ENCODE measurements at places on chromosomes 11 and 22.

GRCh38 chr11:46343520-46343919 lies 3.7 kb upstream of the DGKZ start:
- DNase-seq: no peak

- DNase-seq: no peak
Observed at GRCh38 chr11:9264316-9265210, 587 bp downstream of the DENND5A start.

DNA sequence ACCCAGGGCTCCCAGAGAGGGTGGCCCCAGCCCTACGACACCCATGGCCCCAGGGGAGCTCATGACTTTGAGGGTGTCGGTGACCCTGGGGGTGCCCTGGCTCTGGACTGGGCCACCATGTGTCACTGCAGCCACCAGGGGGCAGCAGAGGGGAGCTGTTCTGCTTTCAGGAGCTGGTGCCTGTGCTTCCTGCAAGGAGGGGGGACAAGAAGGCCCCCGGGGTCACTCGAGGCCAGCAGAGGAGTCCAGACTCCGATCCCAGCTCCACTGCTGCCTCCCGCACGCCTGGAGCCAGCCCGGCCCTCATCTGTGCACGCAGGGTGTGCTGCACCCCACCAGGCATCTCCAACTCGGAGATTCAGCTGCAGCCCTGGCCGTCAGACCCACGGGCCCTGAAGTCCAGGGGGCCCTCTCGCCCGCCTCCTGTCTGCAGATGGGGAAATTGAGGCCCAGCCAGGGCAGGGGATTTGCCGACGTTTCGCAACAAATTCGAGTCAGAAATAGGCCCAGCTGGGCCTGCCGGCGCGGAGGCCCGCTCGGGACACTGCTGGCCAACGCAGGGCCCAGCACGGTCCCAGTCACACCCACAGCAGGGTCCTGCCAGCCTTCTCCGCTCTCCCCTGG lies 29.5 kb upstream of the WNT7B start:
- DNase-seq: peak; percentile 87

DNA sequence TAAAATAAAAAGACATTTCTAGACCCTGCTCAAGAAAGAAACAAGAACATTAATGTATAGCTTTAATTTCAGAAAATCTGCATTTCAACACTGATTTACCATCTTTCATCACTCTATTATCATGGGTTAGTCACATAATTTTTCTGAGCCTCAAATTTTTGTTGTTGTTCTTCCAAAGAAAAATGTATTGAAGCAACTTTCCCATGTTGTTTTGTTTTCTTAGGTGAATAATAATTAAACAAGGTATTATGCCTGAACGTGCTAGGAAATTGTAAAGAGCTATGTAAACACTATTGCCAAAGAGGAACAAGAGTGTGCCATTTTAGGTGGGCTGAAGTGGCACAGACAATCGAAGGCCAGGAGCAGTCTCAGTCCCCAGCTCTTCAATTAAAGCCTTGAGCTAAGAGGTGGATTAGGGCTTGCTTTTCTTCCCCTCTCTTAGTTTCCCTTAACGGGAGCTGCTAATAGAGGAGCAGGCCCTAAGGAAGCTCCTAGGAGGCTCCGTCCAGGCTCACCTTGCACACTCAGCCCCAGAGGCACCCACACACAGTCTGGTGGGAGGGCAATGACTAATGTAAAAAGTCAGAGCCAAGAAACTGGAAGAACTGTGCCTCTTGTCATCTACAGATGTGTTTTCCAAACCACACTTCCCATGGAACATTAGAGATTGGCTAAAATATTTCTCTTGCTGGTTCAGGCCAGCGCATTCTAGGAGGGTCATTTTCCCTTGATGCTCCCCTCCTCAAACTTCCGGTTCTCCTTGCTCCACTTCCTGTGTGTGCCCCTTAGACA lies 8.8 kb upstream of the UBASH3B start:
- no peak for DNase-seq

DNA sequence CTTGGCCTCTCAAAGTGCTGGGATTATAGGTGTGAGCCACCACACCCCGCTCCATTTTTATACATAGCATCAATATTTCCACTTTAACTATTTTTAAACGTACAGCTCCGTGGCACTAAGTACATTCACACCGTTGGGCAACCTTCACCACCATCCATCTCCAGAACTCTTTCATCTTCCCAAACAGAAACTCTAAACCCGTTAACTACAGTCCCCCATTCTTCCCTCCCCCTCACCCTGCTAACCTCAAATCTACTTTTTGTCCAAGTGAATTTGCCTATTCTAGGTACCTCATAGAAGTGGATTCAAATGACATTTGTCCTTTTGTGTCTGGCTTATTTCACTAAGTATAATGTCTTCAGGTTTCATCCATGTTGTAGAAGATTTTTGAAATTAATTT lies 3.4 kb downstream of the IGLL1 start:
- no peak for DNase-seq

DNA sequence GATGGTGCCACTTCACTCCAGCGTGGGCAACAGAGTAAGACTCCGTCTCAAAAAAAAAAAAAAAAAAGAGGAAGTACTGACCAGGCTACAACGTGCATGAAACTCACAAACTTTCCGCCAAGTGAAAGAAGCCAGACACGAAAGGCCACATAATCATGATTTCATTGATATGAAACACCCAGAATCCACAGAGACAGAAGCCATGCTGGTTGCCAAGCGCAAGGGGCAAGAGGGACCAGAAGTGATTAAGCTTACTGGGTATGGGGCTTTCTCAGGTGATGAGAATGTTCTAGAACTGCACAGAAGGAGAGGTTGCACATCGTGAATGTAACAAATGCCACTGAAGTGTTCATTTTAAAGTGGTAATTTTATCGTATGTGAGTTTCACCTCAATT lies 60.9 kb downstream of the CELSR1 start:
- DNase-seq: no peak

DNA sequence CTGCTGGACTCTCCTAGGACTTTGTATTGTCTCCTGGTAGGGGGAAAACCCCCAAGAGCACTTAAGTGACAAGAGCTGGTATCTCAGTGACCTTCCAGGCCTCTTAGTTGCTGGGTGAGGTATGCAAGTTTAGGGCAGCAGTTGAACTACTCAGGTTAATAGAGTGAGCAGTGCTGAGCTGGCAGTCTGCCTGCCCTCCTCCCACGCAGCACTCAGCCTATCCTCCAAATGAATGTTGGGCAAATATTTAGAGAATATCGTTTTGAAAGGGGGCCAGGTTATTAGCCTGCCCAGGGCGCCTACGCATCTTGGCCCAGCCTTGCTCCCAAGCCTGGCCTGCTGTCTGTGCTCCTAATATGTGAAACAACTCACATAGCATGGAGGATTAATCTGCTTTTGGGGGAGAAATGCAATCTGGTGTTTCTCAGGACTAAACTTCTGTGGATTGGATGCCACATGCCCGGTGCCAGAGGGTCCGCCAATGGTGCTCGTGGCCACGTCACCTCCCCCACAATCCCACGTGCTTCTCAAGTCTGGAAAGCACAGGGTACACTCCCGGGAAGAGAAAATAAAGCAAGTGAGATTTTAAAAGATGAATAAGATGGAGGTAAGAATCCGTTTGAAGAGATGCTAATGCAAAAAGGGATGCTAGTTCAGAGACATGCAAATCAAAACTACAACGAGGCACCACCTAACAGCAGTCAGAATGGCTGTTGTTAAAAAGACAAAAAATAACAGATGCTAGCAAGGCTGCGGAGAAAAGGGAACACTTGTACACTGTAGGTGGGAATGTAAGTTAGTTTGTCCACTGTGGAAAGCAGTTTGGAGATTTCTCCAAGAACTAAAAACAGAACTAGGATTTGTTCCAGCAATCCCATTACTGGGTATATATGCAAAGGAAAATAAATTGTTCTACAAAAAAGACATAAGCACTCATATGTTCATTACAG lies 67.7 kb downstream of the SPON1 start:
- no peak for DNase-seq

DNA sequence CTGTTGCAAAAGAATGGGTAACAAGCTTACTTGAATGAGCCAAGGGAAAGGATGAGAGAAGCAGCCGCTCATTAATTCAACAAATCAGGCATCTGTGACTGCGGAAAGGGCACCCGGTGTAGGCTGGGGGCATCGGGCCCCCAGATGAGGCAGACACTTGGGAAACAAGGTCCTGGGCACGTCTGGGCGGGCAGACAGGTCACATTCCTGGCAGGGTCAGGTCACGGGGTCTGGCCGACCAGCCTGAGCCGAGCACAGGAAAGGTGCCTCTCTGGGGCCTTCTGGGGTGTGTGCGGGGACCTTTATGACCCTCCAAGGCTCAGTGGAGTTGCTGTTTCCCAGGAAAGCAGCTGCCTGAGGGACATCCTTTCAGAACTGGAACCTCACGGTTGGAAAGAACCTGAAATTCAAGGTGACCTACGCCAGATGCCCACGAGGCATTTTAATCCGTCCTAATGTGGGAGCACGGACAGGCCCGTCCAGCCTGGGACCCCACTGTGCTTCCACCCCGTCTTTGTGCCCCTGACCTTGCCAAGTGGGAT lies 57.1 kb downstream of the ST14 start:
- DNase-seq: no peak

GRCh38 chr11:76656571-76657081 lies 13.9 kb downstream of the LRRC32 start:
- no peak for DNase-seq

DNA sequence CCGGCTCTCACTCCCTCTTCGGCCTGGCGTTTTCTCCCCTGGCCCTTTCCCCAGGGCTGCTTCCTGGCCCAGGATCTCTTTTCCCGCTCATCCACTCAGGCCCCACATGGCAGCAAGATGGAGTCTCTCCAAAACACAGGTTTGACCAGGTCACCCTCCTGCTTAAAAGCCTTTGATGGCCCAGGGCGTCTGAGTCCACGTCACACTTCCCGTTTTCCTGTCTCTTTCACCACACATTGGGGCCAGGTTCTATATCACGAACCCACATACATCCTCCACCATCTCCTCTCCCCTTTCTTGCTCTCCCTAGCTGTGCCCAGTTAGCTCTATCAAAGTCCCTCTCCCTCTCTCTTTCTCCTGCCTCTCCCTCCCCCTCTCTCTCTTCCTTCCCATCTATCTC lies 7.8 kb upstream of the LRRC32 start:
- no peak for DNase-seq

DNA sequence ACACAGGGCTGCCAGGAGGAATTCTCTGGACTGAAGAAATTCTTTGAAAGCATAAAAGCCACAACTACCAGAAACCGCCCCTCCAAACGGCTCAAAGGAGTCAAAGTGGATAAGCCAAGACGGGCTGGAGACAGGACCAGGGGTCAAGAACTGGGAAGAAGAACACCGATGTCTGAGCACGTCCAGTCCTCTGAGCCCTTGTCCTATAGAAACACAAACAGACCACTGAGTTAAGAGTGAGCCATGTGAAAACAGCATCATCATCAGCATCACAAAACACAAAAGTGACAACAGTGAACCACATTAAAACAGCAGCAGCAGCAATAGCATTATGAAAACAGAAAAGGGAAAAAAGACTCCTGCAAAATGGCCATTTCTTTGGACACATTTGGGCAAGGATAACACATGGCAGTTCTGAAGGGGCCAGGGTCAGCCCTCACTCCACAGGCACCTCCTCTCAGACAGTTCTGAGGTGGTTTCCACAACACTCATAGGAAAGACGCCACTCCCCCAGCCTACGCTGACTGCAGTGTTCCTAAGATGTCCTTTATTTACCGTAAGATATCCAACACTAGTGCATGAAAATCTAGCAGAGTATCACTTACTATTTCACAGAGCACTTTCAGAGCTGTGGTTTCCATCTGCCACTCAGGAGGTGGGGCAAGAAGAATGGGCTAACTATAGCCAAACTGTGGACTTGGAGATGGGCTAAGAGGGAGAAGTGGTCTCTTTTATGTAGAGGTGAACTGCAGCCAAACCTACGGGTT lies 28.6 kb upstream of the YPEL1 start:
- no peak for DNase-seq
